ENCODE measurements at places on chromosomes 2 and 18.

- DNase-seq: no peak
Observed at GRCh38 chr2:23206650-23207049, 178.3 kb upstream of the KLHL29 start.

DNA sequence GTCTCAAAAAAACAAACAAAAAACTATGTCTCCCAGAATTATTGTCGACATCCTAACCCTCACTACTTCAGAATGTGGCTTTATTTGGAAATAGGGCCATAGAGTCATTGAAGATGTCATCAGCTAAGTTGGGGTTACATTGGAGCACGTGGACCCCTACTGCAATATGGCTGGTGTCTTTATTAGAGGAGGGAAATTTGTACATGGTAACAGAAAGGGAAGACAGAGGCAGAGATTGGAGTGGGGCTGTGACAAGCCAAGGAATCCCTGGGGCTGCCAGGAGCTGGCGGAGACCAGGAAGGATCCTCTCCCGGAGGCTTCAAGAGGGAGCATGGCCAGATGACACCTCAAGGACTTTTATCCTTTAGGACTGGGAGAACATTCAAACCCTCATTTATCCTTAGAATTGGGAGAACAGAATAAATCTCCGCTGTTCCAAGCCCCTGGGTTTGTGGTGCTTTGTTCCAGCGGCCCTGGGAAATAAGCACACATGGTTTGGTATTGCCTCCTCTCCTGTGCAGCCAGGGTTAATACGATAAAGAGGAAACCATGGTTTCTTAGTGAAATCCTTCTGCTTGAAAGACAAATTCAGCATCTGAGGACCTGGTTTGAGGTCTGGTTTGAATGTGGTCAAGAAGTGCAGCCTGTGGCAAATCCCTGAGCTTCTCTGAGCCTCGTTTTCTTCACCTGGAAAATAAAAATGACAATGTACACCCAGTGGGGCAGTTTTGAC, 184.7 kb downstream of the MYCN start:
- DNase-seq: no peak

DNA sequence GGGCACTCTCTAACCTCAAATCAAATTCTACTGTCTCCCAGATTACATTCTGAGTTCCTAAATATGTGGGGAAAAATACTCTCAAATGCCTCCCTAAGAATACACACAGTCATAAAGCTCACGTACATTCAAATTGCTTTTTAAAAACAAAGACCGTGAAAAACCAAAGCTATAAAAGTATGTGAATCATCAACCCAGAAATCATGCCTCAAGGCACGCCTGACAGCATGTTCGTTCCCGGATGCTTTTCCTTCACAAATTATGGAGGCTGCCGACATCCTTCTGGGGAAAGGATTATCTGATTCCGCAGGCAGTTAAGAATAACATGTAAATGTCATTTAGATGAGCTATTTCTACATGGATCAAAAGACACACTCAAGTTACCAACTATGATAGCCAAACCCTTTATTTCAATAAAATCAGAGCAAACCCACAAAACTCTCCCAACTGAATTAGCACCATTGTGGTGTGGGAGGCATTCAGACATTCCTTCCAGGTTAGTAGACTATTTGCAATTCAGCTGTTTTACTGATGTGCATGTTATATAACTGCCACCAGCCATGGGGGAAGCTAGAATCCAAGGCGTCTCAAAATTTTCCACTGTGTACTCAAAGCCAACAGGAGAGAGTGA, 398.2 kb upstream of the TRIB2 start:
- no peak for DNase-seq

GRCh38 chr2:190179754-190180312, 117.3 kb upstream of the MSTN start:
- no peak for DNase-seq

DNA sequence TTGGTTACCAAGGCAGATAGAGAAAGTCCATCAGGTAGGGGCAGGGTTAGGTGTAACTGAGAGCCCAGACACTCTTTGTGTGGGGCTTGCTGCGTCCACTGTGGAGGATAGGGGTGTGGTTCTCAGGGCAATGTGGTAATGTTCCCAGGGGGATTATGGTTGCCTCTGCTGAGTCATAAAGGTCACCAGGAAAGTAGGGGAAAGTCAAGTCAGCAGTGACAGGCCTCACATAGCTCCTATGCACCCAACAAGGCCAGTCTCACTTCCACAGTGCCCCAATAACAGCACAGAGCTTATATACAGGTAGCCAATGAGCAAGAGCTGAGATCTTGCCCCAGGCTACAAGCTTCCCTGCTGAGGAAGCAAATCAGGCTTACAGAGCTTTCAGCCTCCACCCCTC, 1438.0 kb upstream of the ZEB2 start:
- no peak for DNase-seq

- DNase-seq: no peak
Observed at GRCh38 chr18:9578306-9578705, 36.1 kb downstream of the PPP4R1 start.

- no peak for DNase-seq
Observed at GRCh38 chr2:185895828-185896693, 157.5 kb downstream of the FSIP2 start.

GRCh38 chr2:70919672-70920366, 15.9 kb upstream of the ATP6V1B1 start:
- DNase-seq: peak; percentile 76

DNA sequence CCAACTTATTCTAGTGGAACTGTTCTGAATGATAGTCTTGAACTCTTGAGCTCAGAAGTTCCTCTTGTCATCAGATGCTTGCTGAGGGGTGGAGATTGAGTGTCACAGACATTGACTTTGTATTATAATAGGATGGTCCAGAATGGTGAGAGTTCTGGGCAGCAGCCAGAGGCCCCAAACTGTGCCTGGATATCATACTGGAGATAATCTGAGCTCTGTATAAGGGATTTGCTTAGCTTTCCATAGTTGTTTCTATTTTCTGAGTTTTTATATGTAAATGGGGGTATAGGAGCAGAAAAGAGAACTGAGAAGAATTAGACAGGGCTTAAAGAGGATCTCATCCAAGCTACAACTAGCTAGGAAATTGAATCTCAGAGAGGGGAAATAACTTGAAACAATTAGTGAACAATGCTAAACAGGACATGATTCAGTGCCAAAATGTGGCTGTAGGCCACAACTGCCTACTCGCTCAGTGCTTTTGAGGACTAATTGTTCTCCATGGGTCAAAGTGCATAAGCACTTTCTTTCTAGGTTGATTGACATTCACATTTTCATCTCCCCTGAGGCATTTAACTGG, 10.1 kb upstream of the LCLAT1 start:
- no peak for DNase-seq

DNA sequence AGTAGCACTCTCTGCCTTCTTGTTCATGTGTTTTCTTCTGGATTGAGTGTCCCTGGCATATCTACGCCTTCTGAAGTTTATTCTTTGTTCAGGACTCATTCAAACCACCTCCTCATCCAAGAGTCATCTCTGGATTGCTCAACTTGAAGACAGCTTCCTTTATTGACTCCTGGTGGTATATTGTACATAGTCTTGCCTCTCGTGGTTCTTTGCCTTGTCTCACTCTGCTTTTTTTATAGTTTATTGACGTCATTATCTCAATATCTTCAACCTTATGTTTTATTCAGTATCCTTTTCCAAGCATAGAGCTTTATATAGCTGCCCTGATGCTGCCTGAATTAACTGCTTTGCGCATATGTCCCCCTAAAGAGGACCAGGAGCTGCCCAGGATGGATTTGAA, 161.7 kb downstream of the INSIG2 start:
- DNase-seq: no peak

DNA sequence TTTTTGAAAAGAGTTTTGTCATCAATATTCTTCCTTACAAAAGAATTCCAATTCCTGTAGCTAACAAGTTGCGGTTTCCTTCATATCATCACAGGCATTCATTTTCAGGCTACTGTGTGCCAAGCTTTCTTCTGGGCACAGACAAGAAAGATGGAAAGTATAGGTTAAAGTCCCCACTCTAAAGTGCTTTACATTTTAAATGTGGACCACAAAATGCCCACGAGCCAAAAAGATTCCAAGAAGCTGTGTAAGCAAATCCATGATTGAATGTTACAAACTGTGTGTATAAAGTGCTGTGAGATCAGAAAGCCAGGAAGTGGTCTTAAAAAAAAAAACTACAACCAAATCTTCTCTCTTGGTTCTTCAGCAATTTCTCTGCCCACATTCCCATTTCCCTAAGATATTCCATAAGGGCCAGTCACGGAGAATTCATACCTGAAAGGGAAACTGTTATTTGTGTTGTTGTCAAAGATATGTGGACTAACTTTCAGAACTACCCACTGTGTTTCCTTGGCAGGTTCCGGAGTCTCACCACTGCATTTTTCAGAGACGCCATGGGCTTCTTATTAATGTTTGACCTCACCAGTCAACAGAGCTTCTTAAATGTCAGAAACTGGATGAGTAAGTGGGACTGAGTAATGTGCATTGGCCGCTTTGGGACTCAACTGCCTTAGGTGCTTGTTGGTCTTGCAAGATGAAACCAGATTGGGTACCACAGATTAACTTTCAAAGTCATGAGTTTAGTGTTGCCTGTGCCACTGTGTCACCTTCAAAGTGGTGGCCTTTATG, 55.7 kb downstream of the RAB27B start:
- DNase-seq: no peak

DNA sequence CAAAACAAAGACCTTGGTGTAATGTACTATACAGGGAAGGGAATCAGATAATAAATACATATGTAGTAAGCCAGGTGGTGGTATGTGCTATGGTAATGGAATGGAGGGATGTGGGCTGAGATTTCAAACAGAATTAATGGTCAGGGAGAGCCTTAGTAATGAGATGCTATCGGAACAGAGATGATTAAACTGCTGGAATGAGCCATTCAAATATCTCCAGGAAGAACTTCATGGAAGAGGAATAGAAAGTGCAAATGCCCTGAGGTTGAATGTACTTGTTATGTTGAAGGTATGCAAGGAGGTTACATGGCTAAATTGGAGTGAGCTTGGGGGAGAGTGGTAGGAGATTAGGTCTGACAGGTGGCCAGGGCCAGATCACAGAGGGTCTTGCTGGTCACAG, 5.1 kb downstream of the SERPINB11 start:
- DNase-seq: no peak

- DNase-seq: no peak
Observed at GRCh38 chr2:72220170-72220569, 72.5 kb upstream of the CYP26B1 start.

- no peak for DNase-seq
Observed at GRCh38 chr2:20670315-20671035, 3.5 kb downstream of the GDF7 start.

GRCh38 chr2:209591021-209591420, 167.2 kb downstream of the MAP2 start:
- DNase-seq: no peak

GRCh38 chr2:37831081-37831780, 93.9 kb upstream of the RMDN2 start:
- DNase-seq: no peak

GRCh38 chr18:68177807-68178702, 536.9 kb downstream of the TMX3 start:
- no peak for DNase-seq

DNA sequence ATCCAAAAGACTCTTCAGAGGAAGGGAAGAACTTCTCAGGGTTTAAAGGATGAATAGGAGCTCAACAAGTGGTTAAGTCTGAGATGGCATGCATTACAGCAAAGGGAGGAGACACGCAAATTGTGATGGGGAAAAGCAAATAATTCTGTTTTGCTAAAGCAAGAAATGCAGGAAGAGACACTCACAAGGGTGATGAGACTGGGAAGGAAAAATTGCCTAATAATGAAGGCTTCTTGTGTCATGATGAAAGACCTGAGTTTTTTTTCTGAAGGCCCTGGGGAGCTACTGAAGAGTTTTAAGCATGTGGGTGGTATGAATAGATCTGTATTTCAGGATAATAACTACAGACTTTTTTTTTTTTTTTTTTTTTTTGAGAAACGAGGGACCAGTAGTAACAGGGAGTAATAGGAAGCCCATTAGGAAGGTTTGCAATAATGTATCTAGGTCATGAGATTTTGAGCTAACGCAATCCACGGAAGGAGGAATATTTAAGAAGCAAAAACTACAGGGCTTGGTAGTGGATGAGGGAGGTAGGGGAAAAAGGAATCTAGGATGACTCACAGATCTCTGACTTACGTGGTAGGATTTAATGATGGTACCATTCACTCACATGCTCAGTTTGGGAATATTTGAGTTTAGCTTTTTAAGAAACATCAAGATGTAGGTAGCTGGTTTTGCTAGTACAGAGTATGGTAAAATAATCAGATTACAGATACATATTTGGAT, 16.0 kb upstream of the SERPINB3 start:
- no peak for DNase-seq

DNA sequence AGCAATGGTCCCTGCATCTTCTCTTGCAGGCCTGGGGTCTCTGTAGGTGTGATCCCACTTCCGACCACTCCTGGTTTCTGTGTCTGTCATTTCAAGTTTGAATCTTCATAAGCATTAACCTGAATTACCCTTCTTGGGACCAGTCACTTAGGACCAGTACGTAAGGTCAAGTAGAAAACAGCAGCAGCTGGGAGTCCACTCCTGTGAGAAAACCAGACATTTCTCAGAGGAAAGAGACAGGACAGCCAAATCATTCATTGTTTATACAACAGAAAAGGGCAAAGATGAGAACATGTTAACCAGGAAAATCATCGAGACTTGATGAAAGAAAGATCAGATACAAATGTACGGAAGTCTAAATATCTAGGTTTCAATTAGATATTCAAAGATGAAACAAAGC, 163.0 kb downstream of the MREG start:
- DNase-seq: no peak

- no peak for DNase-seq
Observed at GRCh38 chr2:108908713-108909070, 80.3 kb downstream of the EDAR start.

- no peak for DNase-seq
Observed at GRCh38 chr18:3998698-3999333, 456.3 kb downstream of the DLGAP1 start.

- DNase-seq: no peak
Observed at GRCh38 chr18:43574974-43575373, 297.7 kb upstream of the SYT4 start.

- DNase-seq: no peak
Observed at GRCh38 chr18:62741584-62741983, 26.2 kb downstream of the PHLPP1 start.

GRCh38 chr2:9228781-9229469, 22.3 kb downstream of the ASAP2 start:
- no peak for DNase-seq

GRCh38 chr18:40907842-40908241, 1047.2 kb upstream of the PIK3C3 start:
- no peak for DNase-seq

- no peak for DNase-seq
Observed at GRCh38 chr18:74356959-74357358, 41.3 kb downstream of the C18orf63 start.

DNA sequence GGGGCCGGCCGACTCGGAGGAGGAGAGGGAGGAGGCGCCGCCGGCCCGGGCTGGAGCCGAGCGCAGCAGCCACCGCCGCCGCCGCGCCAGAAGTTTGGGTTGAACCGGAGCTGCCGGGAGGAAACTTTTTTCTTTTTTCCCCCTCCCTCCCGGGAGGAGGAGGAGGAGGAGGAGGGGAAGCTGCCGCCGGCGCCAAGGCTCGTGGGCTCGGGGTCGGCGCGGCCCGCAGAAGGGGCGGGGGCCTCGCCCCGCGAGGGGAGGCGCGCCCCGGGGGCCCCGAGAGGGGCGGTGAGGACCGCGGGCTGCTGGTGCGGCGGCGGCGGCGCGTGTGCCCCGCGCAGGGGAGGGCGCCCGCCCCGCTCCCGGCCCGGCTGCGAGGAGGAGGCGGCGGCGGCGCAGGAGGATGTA, 316 bp downstream of the CRIM1 start:
- no peak for DNase-seq

Measured in left lung (tissue), 14 donors.